Renal cortex interstitium (tissue), 15 donors: ENCODE measurements at places on chromosomes 2 and 18.

DNA sequence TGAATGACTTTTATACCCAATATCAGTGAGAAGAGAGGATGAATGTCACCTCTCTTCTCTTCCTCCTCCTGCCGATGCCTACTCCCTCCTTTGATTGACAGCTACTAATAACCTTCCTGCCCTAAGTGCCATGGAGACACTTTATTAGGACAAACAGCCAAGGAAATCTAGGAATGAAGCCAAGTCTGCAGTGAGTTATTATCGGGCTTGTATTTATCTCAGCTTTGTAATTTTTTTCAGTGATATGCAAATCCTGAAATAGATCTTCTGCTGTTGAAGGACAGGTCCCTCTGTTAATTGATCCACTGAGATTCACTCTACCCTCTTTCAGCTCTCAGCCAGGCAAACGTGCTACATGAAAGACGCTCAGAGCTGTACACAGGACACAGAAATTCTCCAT, 686.7 kb downstream of the TMEM182 start:
- no peak for DNase-seq

DNA sequence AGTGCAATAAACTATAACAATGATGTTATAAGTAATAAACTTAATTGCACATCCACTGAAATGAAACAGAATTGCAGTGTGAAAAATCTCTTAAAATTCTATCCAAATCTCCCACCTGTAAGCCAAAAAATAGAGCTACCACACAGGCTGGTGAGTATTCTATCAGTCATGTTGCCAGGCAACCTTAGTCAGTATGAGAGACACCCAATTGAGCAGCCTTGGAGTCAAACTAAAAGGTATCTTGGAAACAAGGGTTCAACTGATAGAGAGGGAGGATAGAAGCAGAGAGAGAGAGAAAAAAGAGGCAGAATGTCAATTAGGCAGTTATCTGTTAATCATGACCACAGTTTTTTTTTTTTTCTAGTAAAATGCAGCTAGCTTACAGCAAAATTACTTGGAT, 45.8 kb downstream of the GALNT13 start:
- no peak for DNase-seq

DNA sequence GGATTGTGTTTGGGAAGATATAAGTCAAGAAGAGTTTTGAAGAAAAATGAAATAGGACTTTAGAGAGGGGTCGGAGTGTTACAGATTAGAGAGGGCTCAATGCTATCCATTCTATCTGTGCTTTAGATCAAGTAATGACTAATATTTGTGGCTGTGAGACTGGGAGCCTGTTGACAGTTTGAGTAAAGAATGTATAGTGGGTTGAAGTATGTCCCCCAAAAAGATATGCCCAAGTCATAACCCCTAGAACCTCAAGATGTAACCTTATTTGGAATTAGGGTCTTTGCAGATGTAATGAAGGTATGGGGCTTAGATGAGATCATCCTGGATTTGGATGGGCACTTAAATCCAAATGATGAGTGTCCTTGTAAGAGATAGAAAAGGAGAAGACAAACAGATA, 55.3 kb upstream of the SERPINE2 start:
- DNase-seq = no peak

DNA sequence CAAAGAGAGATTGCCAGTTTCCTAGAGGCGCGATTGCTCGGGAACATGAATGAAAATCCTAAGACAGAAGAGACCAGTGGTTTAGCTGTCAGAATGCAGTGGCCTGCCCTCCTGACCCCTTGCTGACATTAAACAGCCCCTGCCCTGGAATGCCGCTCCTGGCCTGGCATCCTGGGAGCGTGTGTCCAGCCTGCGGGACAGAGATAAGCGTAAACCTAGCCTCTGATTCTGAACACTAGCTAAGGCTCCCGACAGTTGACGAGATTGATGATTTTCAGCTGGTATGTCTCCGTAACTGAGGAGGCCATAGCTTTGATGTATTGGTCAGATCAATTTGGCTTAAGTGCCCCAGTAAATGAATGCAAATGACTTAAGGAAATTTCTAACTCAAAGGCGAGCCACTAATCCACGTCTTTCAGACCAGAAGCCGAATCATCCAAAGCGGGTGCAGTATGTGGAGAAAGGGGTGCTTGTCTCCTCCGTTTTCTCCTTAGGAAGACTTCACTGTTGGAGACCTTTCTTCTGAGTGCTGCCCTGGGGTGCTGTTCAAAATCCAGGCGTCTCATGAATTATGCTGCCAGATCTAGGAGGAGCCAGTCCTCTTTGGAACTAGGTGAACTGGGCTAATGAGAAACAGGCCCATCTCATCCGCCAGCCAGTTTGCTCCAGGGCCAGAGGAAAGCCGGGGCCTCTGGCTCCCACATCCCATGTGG, 142.5 kb upstream of the L3MBTL4 start:
- no peak for DNase-seq

GRCh38 chr2:226308323-226308680, 491.3 kb downstream of the IRS1 start:
- no peak for DNase-seq

DNA sequence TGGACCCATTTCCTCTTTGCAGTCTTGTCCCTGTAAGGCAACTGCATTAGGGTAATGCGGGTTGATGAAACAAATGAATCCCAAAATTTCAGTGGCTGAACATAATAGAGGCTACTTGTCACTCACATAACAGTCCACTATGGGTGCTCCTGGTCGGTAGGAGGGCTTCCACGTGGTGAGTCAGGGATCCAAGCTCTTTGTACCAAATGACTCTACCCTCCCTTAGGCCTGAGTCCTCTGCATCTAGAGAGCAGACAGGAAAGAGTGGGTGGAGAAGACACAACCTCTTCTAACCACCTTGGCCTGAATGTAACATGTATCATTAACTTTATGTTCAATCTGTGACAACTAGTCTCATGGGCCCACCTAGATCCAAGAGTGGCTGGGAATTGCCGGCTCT, 86.2 kb upstream of the HAAO start:
- DNase-seq = no peak

- DNase-seq = no peak
Measured at GRCh38 chr2:158775273-158776027, 19.7 kb upstream of the DAPL1 start.

- DNase-seq = no peak
Measured at GRCh38 chr2:7243276-7243675, 326.1 kb downstream of the RNF144A start.

- DNase-seq = peak; percentile 98
Measured at GRCh38 chr2:206159346-206160124, at the start of the genes EEF1B2 and NDUFS1. Gene EEF1B2 (plus strand): TSS chr2:206159895. CDS start chr2:206159980, 85 bp downstream. Gene NDUFS1 (minus strand): TSS chr2:206159444. CDS start chr2:206153678, 5,766 bp downstream.

DNA sequence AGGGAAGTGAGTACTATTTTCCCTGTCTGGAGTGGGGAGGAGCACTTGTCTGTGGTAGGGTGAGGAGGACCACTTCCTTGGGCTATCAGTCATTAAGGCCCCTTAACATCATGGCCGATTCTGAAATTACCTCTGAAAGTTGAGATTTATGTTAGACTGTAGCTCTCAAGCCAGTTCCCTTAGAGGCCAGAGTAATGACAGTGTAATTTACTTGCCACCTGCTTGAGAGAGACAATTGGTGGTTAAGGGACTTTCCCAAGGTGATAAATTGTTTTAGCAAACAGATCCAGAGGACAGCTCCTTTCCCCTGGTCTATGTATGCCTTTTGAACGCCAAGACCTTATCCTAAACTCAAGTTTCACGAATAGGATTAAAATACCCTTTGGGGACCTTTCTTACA, 56.1 kb downstream of the NEDD4L start:
- DNase-seq = no peak

GRCh38 chr2:2926858-2927175, 450.8 kb downstream of the EIPR1 start:
- no peak for DNase-seq

DNA sequence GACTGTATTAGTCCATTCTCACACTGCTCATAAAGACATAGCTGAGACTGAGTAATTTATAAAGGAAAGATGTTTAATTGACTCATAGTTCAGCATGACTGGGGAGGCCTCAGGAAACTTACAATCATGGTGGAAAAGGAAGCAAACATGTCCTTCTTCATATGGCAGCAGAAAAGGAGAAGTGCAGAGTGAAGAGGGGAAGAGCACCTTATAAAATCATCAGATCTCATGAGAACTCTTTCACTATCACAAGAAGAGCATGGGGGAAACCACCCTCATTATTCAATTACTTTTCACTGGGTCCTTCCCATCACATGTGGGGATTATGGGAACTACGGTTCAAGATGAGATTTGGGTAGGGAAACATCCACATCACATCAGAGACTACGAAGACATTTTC, 43.0 kb upstream of the CAVIN2 start:
- DNase-seq = no peak

GRCh38 chr2:98617149-98617548, 8.8 kb downstream of the UNC50 start:
- no peak for DNase-seq

GRCh38 chr2:159270744-159271379, 15.6 kb downstream of the WDSUB1 start:
- no peak for DNase-seq

GRCh38 chr2:85273738-85274731, 53.8 kb downstream of the TGOLN2 start:
- no peak for DNase-seq

DNA sequence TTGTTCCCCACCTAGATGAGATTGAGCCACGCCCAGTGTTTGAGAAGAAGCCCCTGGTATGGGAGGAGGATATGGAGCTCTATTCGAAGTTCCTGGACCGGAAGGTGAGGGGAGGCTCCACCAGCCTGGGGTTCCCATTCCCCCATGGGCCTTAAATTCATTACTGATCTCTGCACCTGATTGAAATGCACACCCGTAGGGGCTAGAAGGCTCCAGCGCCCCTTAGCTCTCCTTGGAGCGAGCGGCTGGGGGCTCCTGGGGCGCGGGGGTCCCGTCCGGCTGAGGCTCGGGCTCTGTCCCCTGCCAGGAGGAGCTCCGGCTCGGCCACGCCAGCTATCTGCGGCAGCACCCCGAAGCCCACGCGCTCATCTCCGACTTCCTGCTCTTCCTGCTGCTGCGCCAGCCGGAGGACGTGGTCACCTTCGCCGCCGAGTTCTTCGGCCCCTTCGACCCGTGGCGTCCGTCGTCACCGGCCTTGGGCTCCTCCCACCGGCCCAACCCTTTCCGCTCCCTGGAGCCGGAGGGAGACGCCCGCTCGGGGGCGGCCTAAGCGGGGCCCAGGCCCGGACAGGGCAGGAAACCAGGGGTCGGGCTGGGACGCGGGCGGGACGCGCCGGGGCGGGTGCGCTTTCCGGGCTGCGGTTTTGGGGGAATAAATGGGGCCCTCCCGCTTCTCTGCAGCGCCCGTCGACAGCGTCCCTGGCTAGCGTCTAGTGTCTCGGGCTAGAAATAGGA, 10.9 kb downstream of the CATIP start:
- DNase-seq = peak; percentile 67

DNA sequence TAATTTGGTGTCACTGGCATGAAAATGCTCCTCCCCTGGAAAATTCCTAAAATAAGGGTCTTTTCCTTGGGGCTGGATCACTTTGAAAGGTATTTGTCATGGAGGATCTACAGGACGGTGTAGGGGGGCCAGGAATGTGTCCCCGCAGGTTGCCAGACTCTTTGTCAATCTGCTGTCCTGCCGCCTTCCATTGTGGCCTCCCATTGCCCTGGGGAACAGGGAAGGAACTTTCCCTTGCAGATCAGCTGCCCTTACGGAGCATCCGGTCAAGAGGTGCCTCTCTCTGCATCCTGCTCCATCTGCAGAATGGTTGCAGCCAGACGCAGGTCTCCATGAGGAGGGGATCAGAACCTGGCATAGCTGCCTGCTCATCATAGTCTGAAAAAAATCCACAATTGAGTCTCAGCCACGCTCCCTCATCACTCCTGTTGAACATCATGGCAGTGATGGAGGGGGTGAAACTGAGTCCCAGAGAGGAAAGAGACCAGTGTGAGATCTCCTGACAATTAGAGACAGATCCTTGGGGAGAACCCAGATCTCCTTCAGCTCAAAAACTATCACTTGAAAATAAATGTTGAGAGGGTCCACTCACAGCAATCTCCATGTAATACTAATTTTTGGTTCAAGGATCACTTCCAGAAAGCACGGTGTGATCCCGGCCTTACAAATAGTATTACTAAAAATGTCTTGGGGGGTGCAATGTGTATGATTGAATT, 244.8 kb downstream of the MYCN start:
- no peak for DNase-seq

GRCh38 chr2:230765611-230766300, 53.1 kb downstream of the CAB39 start:
- DNase-seq = no peak

- DNase-seq = peak; percentile 26
Measured at GRCh38 chr2:191521608-191522208, 156.2 kb upstream of the NABP1 start.

DNA sequence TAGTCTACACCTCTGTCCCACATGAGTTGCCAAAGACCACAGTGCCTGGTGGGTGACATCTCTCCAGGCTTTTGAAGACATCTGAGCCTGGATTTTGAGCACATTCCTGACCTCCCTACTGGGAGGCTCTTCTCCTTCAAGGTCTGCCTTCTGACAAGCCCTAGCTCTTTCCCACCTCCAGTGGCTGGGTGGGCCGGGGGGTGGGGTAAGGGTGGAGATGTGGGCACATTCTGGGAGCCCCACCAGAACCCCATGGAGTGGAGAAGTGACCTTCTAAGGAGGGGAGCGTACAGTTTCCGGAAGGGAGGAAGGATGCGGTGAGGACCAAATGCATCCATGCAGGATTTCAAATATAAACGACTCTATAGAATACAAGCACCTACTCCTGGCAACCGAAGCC, 27.9 kb upstream of the ANXA4 start:
- DNase-seq = no peak

GRCh38 chr2:23122681-23123215, 262.2 kb upstream of the KLHL29 start:
- DNase-seq = no peak

DNA sequence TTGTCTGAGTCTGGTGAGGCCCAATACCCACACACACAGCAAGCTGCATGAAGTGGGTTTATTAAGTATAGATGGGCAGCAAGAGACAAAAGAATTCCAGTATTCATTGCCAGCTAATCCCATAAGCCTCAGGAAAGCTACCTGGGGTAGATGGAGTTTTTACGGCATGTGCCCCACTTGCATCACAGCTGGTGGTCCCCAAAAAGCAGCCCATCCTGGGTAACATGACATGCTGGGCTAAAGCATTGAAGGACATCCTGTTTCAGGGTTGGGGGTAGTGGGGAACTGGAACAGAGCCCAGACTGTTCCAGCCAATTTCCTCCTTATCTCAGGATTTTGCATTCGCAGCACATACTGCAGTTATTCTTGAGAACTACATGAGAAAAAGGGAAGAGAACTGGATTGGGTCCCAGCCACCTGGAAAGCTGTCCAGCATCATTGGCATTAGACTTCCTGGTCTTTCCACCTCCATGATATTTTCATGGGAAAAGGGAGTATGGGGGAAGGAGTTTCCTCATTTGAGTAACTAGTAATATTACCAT, 240.1 kb upstream of the MMADHC start:
- DNase-seq = no peak

GRCh38 chr2:159921752-159922404, 123.9 kb upstream of the CD302 start:
- DNase-seq = no peak

DNA sequence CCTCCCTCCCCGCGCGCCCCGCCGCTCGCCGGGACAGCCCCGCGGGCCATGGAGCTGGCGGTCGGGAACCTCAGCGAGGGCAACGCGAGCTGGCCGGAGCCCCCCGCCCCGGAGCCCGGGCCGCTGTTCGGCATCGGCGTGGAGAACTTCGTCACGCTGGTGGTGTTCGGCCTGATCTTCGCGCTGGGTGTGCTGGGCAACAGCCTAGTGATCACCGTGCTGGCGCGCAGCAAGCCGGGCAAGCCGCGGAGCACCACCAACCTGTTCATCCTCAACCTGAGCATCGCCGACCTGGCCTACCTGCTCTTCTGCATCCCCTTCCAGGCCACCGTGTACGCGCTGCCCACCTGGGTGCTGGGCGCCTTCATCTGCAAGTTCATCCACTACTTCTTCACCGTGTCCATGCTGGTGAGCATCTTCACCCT, 865 bp downstream of the GALR1 start:
- DNase-seq = no peak
